ENCODE measurements at places on chromosomes 5 and 9.
A peak's percentile ranks its signal among the peaks of the same experiment; 100 is the strongest.

DNA sequence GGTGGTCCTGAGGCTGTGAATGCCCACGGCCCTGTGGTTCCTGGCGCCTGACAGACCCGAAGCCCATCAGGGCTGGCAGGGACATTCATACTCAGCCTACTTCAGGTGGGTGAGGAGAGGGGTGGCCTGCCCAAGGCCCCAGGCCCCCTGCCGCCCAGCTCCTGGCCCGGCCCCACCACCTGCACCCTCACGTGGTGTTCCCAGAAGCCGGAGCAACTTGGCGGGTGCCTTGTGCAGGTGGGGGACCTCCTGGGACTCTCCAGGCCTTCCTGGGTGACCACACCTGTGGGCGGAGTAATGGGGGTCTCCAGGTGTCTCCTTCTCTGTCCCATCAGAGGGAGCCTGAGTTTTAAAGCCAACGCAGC lies 36.8 kb upstream of the UBAC1 start:
- no peak for DNase-seq

DNA sequence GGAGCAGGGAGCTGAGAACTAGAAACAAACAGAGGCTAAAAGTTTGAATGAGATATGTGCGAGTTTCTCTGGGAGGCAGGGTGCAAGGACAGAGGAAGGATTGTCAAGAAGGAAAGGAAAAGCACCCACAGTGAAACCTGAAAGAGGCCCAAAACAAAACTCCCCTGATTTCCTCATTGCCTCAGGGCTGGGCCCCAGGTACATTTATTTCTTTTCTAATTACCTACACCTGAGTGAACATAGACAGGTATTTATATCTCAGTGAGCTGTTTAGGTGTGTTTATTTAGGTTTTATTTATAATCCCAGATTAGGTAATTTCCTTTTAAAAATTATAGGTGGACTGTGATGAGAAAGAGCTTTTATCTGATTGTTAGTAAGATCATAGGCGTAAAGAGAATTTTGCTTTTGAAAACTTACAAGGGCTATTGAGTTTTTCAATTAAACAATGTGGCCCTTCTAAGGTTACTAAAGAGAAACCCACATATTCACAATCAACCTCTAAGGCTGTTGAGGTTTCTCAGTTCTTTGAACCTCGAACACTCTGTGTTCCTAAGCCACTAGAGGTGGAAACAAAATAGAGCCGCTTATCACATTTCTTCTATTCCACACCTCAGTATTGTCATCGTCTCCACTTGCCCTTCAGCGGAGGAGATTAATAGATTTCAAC lies 344.8 kb downstream of the ZNF608 start:
- no peak for DNase-seq

DNA sequence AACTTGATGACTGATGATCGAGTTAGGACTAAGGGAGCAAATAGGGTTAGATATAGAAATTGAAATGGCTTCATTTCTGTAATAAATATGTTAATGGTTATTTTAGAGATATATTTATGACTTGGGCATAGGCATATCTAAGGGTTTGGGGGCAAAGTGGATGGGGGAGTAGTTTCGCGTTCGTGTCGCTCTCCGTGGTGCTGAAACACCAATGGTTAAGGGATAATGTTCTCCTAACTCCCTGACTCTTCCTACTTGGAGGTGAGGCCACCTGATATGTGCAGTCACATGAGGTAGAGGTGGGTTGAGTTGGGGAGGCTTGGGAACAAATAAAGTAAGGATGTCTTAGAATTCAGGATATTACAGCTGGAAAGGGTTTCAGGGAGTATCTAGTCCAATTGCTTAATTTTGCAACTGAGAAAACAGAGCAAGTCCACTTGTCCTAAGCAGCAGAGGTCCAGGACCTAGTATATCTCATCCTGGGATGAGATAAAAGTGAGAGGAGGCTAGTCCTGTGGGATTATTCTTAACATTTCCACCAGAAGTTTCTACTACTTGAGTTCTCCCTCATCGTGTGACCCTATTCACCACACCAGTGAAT lies 44.0 kb upstream of the MAP1B start:
- DNase-seq, result no peak

GRCh38 chr5:169095976-169096375 lies 205.0 kb downstream of the SLIT3 start:
- DNase-seq, result no peak

DNA sequence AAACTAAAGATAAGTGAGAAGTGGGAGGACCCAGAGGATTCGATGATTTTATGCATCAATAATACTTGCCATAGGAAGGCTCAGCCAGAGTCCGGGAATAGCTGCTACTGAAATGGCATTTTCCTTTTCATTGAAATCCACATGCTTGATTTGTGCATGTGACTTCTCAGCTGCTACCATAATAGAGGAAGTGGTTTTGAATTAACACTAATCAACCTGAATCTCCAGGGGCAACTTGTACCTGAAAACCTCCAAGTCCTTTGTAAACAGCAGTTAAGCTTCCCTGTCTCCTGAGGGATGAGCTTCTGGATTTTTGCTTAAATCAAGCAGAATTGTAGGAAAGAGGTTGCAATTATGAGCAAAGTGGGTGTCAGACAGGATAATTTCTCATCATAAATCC lies 124.9 kb downstream of the PPP2R2B start:
- no peak for DNase-seq

GRCh38 chr5:39570403-39571027 lies 145.7 kb upstream of the DAB2 start:
- no peak for DNase-seq

GRCh38 chr5:17094830-17095229 lies 122.6 kb upstream of the BASP1 start:
- no peak for DNase-seq

DNA sequence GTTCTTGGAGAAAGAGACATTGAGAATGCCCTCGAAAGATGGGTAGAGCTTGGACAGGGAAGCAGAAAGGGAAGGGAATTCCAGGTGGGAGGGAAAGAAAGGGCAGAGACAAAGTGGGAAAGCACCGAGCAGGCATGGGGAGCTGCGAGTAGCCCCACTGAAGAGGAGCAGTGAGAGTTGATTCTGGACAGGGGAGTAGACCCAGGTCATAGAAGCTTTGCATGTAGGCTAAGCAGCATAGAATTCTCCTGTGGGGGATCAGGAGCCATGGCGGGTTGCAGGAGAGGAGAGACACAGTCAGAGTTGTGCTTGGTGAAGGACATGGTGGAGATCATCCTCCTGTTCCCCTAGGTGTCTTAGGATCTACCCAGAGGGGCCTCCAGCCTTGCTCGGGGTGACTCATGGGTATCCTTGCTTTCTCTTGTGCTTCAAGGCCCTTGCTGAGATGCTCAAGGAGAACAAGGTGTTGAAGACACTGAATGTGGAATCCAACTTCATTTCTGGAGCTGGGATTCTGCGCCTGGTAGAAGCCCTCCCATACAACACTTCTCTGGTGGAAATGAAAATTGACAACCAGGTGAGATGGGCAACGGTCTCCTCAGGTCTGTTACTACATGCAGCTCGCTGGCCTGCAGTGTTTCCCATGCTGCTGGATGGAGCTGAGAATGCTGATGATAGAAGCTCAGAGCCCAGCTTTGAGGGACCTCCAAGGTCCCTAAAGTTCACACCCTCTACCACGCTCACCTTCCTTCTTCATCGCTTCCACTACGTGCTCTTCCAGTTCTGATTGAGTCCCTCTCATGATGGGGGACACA lies 64.5 kb downstream of the TSTD2 start:
- DNase-seq, result no peak

DNA sequence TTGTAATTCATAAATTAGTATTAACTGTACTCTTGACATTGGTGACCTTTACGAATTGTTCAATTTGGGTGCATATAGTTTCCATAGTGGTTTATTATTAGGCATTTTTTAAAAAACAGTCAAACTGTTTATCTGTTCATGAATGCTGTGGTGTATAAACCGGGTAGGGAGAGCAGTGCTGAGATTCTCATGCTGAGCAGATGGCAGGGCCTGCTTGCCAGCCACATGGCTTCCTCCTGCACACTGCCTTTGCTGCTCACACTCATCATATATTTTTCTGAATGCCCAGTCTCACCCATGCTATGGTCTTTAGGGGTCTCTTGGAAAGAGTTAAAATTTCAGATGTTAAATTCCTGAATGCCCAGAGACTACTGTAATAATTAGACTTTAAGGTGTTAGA lies 40.8 kb downstream of the NNT start:
- no peak for DNase-seq

- no peak for DNase-seq
Measured at GRCh38 chr9:86443992-86444391, 89.8 kb upstream of the TUT7 start.

GRCh38 chr9:87425202-87425601 lies 72.5 kb upstream of the DAPK1 start:
- no peak for DNase-seq

- no peak for DNase-seq
Measured at GRCh38 chr9:123399803-123400378, 43.9 kb downstream of the CRB2 start.

GRCh38 chr5:26390608-26391007 lies 647.8 kb downstream of the CDH9 start:
- no peak for DNase-seq

GRCh38 chr5:95184924-95185323 lies 100.0 kb downstream of the MCTP1 start:
- no peak for DNase-seq

- no peak for DNase-seq
Measured at GRCh38 chr5:151781201-151781600, 9.4 kb downstream of the G3BP1 start.

- DNase-seq, result no peak
Measured at GRCh38 chr5:56025151-56025885, 30.6 kb upstream of the IL6ST start.

GRCh38 chr5:160375166-160375565 lies 4.7 kb upstream of the C1QTNF2 start:
- no peak for DNase-seq

- DNase-seq, result no peak
Measured at GRCh38 chr5:152404494-152404893, 585 bp downstream of the NMUR2 start.

GRCh38 chr5:14852779-14853178 lies 18.8 kb downstream of the ANKH start:
- no peak for DNase-seq

- peak; percentile 32 for DNase-seq
Measured at GRCh38 chr9:134408389-134408788, 82.1 kb downstream of the RXRA start.

DNA sequence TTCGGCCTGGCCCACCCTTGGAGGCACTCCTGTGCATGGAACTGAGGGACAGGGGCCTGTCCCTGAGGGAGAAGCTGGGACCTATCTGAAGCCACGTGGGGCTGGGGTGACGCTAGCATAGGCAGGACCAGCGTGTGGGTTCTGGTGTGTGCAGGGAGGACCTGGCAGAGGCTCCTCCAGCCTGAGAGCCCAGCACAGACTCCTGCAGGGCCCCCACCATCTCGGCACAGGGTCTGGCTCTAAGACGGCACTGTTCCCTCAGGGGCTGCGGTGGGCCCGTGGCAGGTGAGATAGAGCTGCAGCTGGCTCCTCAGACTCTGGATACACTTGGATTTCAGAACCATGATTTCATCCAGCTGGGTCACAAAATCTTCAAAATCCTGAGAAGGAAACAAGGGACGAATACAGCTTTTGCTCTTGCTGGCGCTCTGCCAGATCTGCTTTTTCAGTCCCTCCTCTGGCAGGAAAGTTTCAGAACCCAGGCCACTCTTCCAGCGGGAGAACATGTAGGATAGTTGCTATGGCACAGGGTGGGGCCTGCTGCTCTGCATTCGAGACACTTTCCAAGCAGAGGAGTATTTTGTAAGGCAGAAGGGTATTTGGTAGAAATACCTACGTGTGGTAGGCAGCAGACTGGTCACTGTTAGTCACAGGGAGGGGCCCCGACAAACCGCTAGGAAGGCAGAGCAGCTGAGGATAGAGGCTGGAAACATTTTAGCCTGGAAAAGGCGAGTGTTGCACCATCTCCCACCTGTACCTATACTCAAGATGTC lies 74.7 kb downstream of the KIF24 start:
- DNase-seq, result no peak

GRCh38 chr5:176454724-176455394 lies 6.7 kb downstream of the FAF2 start:
- no peak for DNase-seq

DNA sequence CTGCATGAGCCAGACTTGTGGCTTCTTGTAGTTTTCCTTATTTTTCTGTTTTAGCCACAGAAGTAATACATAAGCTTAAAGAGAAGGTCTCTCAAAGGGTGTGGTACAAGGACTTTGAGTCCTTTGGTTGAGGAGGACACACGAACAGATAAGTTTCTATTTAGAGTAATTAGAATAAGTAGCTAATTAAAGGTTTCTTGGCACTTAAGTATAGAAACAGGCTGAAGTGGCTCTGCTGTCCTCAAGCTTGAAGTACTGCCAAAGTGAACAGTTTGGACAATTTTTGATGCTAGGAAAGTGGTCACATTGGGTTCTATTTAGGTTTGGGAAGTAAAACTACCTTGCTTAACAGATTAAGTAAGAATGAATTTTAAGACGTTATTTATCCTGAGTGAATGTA lies 278.3 kb upstream of the MPDZ start:
- DNase-seq, result no peak

DNA sequence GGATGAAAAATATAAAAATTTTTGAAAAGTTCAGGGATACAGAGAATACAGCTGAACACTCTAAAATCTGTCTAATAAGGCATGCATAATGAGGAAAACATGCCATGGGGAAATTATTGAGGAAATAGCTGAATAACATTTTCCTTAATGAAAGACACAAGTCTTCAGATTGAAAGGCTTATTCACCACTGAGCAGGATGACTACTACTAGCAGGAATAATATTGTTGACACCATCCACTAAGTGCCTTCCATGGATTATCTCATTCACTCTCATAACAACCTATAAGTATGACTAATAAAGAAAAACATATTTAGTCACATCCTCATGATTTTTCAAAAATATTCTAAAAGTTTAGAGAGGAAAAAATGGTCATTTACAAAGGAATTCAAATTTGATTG lies 96.7 kb upstream of the FER start:
- DNase-seq, result no peak

DNA sequence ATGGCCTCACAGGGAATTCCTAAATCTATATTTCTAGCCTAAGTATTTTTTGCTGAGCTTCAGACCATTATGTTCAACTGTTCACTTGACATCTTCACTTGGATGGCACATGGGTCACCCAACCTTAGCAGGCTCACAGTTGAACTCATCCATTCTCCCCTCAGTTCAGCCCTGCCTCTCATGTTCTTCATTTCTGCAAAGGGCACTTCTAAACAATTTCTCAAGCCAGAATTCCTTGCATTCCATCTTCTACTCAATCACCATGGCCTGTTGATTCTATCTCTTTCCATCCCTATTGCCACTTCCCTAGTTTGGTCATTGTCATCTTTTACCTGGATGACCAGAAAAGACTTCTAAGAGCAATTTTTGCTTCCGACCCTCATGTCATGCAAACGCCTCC lies 7.3 kb upstream of the RGS3 start:
- no peak for DNase-seq

GRCh38 chr5:141840280-141840812 lies 37.9 kb downstream of the PCDH1 start:
- no peak for DNase-seq
